ENCODE measurements at places on chromosomes 5 and 9.

GRCh38 chr5:143222287-143223231 is 180.9 kb downstream of the NR3C1 start:
- peak; percentile 34 for DNase-seq

- DNase-seq = no peak
Observed at GRCh38 chr5:1123418-1124147, 11.7 kb upstream of the SLC12A7 start.

- no peak for DNase-seq
Observed at GRCh38 chr9:32811246-32811645, 27.9 kb downstream of the TMEM215 start.

- no peak for DNase-seq
Observed at GRCh38 chr9:114237247-114237646, 81.9 kb downstream of the COL27A1 start.

GRCh38 chr5:31213705-31214121 is 20.2 kb downstream of the CDH6 start:
- DNase-seq = no peak
